MV-4-11 (cell line): ENCODE measurements at places on chromosomes 1 and 21.

GRCh38 chr1:230784163-230784562 is 37.0 kb downstream of the CAPN9 start:
- no peak for DNase-seq

- no peak for DNase-seq
Measured at GRCh38 chr1:214389734-214390133, 108.8 kb downstream of the SMYD2 start.

DNA sequence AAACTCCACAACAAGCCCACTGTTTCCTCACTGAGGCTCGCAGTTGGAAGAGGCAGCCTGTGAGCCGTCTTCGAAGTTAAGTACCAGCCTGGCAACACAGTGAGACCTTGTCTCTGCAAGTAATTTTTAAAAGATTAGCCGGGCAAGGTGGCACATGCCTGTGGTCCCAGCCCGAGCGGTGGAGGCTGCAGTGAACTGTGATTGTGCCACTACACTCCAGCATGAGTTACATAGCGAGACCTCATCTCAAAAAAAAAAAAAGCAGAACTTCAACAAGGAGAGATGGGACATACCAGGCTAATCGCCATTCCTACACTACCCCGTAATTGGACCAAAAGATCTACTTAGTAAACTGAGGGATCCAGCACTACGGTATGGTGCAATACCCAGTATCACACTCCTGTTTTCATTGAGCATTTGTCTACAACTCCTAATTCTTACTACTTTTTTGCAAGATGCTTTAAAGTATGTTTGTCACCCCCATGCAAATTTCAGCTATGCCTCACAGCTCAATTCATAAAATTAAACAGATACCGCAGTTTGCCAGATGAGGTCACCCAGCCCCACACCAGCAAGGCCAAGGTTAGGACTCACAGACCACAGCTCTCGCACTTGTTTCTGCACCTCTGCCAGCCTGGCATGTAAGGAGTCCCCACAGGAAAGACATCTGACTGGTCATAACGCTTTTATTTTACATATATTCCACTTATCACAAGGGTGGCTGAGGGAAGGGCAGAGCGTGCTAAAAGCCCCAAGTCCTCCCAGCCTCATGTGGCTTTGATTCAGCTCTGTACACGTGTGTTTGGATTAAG is 21.0 kb downstream of the SDE2 start:
- DNase-seq = no peak

- peak; percentile 15 for DNase-seq
Measured at GRCh38 chr1:229271448-229272159, 693 bp downstream of the RAB4A start.

DNA sequence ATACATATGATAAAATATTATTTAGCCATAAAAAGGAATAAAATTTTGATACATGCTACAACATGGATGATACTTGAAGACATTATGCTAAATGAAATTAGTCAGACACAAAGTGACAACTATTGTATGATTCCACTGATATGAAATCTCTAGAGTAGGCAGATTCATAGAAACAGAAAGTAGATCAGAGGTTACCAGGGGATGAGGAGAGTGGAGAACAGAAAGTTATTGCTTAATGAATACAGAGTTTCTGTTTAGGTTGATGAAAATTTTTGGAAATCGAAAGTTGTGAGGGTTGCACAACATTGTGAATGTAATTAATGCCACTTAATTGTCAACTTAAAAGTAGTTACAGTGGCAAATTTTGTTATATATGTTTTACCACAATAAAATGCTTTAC is 315.7 kb upstream of the USP25 start:
- peak; percentile 91 for DNase-seq

GRCh38 chr1:21963477-21964217 is 13.2 kb upstream of the CELA3B start:
- peak; percentile 58 for DNase-seq

DNA sequence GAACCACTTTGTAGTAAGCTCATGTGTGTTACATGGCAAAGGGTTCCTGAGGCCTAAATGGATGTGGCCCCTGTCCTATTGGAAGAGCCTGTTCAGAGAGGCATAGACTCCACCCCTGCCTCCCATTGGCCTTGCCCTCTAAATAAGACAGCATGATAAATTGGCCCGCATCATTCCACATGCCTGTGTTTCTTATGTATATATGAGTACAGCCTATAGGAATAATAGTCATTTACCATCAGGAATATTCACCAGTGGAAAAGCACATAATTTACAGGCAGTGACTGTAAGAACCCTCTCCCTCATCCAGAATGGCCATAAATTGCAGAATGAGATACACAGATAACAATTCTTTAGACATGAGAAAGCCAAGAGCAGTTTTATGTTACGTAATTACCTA is 519.5 kb upstream of the DAB1 start:
- no peak for DNase-seq

GRCh38 chr21:42586406-42586805 is 67.0 kb upstream of the PDE9A start:
- DNase-seq = no peak

DNA sequence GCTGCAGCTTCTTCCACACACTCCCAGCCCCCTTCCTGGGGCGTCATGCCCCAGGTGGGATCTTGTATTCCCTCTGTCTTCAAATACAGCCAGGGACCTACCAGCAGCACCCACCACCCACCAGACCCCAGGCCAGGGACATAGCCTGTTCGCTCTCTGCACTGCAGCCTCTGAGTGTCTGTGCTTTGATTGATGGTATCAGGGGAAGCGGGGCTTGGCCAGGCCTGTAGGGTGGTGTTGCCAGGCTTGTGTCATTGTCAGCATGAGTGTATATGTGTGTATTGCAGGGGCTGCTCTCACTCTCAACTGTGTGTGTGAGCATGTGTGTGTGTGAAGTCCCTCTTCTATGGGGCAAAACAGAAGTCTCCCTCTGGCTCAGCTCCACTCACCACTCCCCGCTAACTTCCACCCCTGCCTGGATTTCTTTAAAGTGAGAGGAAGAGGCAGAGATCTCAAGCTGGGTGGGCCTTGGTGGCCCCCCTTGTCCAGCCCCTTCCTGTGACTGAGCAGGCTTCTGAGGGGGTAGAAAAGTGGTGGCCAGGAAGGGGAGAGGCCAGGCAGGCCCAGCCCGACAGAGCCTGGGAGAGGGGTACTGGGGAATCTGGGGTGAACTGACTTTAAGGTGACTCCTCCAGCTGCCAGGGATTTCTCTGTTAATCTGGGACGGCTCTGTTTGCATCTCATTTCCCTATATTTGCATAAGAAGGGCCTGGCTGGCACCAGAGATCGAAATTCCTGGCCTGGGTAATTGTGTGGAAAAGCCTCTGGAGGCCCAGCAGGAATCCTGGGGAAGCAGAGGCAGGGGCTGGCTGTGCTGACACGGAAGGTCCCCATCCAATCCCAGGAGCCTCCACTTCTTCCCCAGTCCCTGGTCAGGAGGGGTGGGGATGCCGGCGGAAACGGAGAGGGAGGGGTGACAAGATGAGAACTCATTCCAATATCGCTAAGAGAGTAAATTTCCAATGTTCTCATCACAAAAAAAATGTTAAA is 18.6 kb upstream of the ADGRB2 start:
- no peak for DNase-seq

GRCh38 chr1:54884135-54884586 is 2.8 kb downstream of the DHCR24 start:
- DNase-seq = no peak

GRCh38 chr1:55217226-55217986 is 2.2 kb upstream of the USP24 start:
- DNase-seq = peak; percentile 92

- no peak for DNase-seq
Measured at GRCh38 chr21:26965040-26965906, 1.6 kb downstream of the ADAMTS5 start.

- DNase-seq = peak; percentile 88
Measured at GRCh38 chr1:25904943-25905679, 1.1 kb downstream of the STMN1 start.

GRCh38 chr1:61322769-61323168 is 240.4 kb downstream of the NFIA start:
- DNase-seq = no peak

DNA sequence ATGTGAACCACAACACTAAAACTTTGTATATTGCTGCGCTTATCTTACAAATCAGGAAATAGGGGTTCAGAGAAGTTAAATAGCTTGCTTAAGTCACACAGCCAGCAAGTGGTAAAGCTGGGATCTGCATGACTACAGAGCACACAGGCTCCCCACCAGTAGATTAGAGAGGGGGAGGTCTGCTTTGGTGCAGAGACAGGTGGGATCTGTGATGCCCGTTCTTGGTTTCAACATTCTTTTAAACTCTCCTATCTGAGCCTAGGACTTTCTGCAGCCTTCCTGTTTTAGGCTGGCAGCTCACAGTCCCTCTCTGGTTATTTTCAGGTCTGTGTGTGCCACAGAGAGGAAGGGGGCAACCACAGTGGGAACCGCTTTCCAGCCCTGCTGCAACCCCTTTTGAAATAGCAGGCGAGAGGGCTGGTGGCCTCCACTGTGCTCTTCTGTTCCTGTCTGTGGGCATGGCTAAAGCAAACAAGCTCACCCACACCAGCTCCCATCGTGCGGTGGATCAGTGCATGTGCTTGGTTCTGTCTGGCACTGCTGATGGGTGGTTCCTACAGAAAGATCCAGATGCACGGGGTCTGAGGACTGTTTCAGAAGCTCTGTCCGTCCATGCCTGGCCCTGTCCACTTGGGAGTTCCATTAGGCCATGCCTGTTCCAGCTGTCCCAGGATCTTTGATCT is 1.7 kb upstream of the IL6R start:
- peak; percentile 97 for DNase-seq

GRCh38 chr1:52588535-52588934 is 13.6 kb upstream of the GPX7 start:
- DNase-seq = peak; percentile 86

GRCh38 chr1:88514544-88515060 is 169.5 kb upstream of the PKN2 start:
- no peak for DNase-seq

DNA sequence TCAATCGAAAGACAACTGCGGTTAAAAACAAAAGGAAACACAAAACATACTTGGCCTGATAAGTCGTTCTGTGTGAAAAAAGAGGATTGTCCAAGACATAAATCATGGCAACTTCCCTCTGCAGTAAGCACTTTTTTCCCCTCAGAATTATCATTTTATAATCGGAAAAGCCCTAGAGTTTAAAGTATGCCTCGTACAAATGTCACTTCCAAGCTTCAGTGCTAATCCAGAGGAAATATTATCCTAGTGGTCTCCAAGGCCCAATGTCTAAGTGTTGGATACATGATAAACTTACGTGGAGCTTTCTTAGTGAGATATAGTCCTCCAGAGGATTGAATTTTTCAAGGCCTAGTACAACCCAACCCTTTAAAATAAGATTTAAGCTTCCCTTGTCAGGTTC is 11.2 kb upstream of the NTMT2 start:
- no peak for DNase-seq

DNA sequence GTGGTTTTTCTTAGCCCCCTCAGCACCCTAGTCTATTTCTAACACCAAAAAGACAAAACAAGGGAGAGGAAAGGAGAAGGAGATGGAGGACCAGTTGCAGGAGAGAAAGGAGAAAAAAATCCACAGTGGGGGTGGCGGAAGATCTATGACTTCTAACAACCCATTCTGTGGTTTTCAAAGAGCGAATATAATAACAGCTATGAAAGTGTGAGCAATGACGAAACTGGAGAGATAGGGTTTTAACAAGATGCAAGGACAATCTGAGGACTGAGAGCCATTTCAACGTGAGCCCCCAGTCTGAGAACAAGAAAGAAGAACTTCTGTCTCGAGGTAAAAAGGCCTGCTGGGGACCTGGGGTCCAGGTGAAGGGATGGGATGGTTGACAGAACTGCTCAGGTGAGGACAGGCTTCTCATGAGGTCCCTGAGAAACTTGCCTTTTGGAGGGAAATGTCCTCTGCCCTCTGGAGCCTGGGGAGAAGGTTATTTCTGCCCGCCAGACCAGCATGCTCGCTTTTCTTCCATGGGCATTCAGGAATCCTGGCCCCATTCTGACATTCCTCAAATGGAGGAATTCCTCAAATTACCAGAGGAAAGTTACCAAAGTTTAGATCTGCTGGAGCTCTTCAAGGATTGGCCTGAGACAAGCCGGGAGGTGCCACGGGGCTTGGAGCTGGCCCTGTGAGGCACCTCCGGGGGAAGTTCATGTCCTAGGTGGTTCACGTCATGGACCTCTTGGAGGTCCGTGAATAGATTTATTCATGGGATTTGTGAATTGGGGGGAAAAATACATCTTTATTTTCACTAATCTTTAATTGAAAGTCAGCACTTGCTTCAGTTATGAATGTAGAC is at the start of gene CD160:
CD160 (plus strand) TSS at position 270 of the 850 bp plus-strand sequence. CDS start 8,829 bp downstream, outside the sequence.
- peak; percentile 4 for DNase-seq

GRCh38 chr1:43388613-43389012 is 987 bp downstream of the MED8 start:
- DNase-seq = no peak

- DNase-seq = no peak
Measured at GRCh38 chr1:101251504-101251903, 14.7 kb downstream of the S1PR1 start.

GRCh38 chr1:195960580-195960979 is 647.7 kb downstream of the KCNT2 start:
- no peak for DNase-seq

DNA sequence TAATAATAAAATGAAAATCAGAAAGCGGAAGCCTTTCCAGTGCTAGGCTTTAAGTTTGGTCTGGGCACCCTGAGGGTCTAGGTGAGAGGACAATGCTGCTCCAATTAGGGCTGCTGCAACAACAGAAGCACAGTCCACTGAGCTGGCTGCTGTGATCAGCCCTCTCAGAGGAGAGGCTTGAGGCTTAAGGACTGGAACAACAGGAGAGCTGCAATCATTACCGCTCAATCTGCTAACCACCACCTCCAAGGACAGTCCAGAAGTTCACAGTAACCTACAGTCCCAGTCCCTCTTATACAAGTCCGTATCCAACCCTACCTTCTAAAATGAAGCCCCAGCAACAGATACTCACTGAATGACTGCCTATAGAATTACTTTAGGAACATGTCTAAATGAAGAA is 62.1 kb downstream of the USP24 start:
- DNase-seq = no peak

DNA sequence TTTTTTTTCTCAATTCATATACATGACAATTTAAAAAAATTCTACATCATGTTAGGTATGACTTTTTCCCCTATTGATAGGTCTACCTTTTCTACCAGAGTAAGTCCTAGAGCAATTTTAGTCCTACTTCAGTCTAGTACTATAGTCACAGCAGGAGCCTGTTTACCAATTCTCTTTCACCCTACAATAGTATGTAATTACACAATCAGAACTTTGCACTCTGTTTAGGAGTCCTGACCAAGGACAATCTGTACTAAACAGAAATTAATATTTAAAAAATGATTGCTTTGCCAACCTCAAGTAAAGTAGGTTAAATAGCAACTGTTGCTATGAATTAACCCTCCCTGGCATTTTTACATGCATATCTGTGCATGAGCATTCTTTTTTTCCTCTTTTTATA is 810 bp upstream of the CYP4A11 start:
- no peak for DNase-seq

DNA sequence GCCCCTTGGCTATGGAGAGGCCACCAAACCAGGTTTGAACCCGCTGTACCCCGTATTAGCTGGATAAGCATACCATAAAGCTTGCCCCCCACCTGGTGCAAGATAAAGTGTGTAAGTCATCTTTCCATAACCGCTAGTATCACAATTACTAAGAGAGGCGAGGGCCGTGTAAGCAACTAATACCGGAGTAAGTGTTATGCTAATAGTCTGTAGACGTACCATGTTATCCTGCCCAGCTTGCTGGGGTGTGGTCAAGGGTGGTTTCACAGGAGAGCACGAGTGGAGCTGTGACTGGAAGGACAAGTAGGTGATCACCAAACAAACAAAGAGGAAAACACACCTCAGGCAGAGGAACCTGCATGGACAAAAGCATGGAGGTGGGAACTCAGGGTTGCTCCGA is 3.6 kb upstream of the TNFRSF1B start:
- no peak for DNase-seq
